ENCODE measurements at places on chromosomes 12 and 14.
A peak's percentile ranks its signal among the peaks of the same experiment; 100 is the strongest.

DNA sequence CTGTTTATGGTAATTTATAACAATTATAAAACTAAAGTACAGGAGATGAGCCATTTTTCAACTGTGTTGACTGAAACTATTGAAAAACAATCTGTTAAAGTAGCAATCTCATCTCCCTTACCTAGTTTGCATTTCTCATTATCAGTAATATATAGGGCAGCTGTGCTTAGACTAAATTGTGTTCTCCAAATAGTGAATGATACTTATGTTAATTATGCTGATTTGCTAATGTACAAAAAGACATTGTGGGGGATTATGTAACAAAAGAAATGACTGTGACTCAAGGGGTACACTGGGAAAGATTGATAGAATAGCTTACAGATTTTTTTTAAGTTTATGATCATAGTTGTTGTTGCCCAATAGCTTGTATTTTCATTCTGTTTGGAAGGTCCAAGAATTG is 207.7 kb downstream of the FUT8 start:
- no peak for DNase-seq

DNA sequence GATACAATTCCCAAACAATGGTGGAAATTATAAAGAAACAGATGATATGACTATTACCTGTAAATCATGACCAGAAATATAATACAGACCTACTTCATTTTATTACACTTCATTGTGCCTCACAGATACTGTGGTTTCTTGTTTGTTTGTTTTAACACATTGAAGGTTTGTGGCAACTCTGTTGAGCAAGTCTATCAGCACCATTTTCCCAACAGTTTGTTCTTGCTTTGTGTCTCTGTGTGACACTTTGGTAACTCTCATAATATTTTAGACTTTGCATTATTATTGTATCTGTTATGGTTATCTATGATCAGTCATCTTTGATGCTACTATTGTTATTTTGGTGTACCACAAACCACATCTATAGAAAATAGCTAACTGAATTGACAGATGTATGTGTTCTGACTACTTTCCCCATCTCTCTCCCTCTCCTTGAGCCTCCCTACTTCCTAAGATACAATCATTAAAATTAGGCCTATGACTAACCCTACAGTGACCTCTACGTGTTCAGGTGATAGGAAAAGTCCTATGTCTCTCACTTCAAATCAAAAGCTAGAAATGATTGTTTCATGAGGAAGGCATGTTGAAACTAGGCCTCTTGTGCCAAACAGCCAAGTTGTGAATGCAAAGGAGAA is 49.1 kb downstream of the FBXO33 start:
- no peak for DNase-seq

GRCh38 chr12:98578392-98578791 is 15.1 kb upstream of the SLC25A3 start:
- no peak for DNase-seq

DNA sequence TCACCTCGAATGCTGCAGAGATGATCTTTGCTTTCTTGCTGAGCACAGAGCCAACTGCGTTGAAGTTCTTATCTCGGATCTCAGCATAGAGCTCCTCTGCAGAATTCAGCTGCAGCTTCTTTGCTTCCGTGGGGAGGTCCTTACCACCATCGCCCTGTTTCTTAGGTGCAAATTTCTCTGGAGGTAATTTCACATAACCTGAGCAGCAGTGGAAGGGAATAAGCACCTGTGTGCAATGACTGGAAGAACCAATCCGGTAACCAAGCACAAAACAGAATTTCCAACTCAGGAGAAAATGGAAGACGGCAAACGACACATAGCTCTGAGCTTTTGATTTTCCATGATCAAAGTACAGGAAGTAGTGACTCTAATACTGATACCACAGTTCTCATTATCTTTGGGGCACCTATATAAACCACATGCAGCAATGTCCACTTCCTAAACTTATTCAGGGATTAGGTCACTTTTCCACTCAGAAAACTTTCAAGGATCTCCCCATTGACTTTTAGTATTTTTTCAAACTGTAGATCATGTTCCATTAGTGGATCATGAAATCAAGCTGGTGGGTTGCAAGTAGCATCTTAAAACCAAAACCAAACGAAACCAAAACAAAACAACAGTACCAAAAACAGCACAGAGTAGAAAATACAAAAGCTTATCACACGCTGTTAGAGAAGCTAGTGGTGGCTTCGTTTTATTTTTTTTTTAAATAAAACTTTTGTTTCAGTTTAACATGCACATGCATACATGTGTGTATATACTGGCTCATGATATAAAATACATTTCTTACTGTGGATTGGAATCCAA is 18.9 kb upstream of the DIABLO start:
- DNase-seq = no peak

DNA sequence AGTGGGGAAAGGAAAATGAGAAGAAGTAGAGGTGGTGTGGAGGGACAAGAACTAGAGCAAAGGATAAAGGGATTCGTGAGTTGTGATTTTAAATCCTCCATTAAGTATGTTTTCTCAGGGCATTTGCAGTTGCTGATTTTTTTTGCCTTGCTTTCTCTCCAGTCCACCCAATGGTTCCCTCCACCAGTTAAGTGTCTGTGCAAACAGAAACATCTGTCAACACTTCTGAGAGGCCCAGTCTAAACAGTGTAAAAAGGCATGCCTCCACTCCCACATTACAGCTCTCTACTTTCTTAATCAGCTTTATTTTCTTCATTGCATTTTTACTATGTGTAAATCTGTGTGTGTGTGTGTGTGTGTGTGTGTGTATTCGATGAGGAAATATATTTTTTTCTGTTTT is 141.2 kb downstream of the PPFIA2 start:
- no peak for DNase-seq

- peak; percentile 28 for DNase-seq
These were observed 2.0 kb upstream of the SETD1B start for GRCh38 chr12:121801595-121802484.

- DNase-seq = no peak
These were observed 55.6 kb upstream of the ISM2 start for GRCh38 chr14:77554207-77554606.

DNA sequence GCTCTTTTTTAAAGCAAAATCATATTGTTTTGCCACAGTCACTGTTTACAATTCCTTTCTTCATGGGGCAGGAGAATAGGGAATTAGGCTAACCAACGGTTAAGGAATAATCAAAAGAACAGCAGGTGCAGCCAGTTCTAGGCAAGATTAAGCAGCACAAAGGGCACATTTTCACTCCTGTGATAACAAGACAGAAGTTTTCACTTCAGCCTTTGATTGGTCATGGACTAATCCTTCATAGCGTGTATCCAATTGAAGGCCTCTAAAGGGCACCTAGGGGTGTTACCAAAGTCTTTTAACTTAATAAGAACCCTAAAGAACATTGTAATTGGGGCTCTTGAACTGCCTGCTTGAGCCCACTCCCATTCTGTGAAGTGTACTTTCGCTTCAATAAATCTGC is 206.9 kb upstream of the AMIGO2 start:
- DNase-seq = no peak

- DNase-seq = no peak
These were observed 316.1 kb downstream of the AACS start for GRCh38 chr12:125381373-125381772.

Data from activated CD4-positive, CD25-positive, alpha-beta regulatory T cell treated with anti-CD3 and anti-CD28 coated beads, Interleukin-2, amount 50 U/mL, for 16 hours (primary cell).